Dorsolateral prefrontal cortex (tissue), 122 donors: ENCODE measurements at places on chromosomes 5 and 9. TPM values are rescaled to one million over a fixed set of nuclear protein-coding genes. Genes with fewer than 3 reads are reported as not detected.

Gene SLC9A3
- 1.0 TPM for total RNA-seq

Gene GLRA1
- 0.91 TPM for total RNA-seq

Gene SPATA24
- 6.5 TPM for total RNA-seq

Gene GPSM1
- total RNA-seq, result 37.1 TPM

Gene ELOVL7
- total RNA-seq, result 20.7 TPM

Gene CYLC2
- total RNA-seq, result not detected

Gene TAS2R1
- 0.82 TPM for total RNA-seq

Gene PCDH1
- total RNA-seq, result 73.3 TPM

Gene PCDHB11
- 12.9 TPM for total RNA-seq

Gene TRIM36
- total RNA-seq, result 16.6 TPM

Gene SHISAL2B
- total RNA-seq, result not detected

Gene TSLP
- total RNA-seq, result 0.49 TPM

Gene COL5A1
- total RNA-seq, result 5.4 TPM

Gene DAB2IP
- 118 TPM for total RNA-seq

Gene STPG3
- not detected for total RNA-seq

Gene TAL2
- 1.1 TPM for total RNA-seq

Gene GFRA3
- not detected for total RNA-seq

Gene TMC1
- 1.9 TPM for total RNA-seq

Gene FAM174A
- total RNA-seq, result 24.1 TPM

Gene LTC4S
- total RNA-seq, result 7.1 TPM

Gene CDC20B
- not detected for total RNA-seq

Gene RASEF
- total RNA-seq, result 0.41 TPM

Gene SOX30
- not detected for total RNA-seq

Gene ECM2
- total RNA-seq, result 5.4 TPM

Gene ALDH1A1
- 67.4 TPM for total RNA-seq

Gene SLC22A4
- 3.2 TPM for total RNA-seq

Gene SPINK1
- total RNA-seq, result not detected

Gene FOXD4L4
- total RNA-seq, result 1.9 TPM

Gene CDC37L1
- total RNA-seq, result 32.2 TPM

Gene CER1
- total RNA-seq, result not detected

Gene CDH12
- total RNA-seq, result 15.8 TPM

Gene CLIC3
- total RNA-seq, result 2.2 TPM

Gene ANAPC2
- total RNA-seq, result 84.9 TPM

Gene FAM221B
- not detected for total RNA-seq

Gene ITGA2
- total RNA-seq, result 3.0 TPM

Gene WNK2
- 186 TPM for total RNA-seq
